HFFc6 (cell line): ENCODE measurements at places on chromosomes 12 and 14. TPM values are rescaled to one million over a fixed set of nuclear protein-coding genes. Genes with fewer than 3 reads are reported as not detected.

RNASE7 gene
- not detected in 3 replicates for total RNA-seq

DNA sequence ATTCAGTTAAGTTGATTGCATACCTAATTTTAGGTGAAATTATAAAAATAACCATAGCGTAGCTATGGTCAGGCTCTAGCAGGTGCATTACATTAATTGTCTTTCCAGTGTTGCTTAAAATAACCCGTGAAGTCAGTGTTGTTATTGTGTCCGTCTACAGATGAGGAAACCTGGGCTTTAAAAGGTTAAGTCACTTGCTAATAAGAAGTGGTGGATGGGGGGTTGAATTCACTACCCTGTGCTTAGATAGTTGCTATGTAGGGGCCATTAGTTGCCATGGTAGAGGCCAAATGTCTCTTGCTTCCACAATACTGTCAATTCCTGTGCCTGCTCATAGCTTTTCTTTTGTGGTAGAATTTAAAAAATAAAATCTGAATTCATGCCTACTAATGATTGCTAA is 174.8 kb downstream of the PELI2 start:
- no peak for DNase-seq

DNA sequence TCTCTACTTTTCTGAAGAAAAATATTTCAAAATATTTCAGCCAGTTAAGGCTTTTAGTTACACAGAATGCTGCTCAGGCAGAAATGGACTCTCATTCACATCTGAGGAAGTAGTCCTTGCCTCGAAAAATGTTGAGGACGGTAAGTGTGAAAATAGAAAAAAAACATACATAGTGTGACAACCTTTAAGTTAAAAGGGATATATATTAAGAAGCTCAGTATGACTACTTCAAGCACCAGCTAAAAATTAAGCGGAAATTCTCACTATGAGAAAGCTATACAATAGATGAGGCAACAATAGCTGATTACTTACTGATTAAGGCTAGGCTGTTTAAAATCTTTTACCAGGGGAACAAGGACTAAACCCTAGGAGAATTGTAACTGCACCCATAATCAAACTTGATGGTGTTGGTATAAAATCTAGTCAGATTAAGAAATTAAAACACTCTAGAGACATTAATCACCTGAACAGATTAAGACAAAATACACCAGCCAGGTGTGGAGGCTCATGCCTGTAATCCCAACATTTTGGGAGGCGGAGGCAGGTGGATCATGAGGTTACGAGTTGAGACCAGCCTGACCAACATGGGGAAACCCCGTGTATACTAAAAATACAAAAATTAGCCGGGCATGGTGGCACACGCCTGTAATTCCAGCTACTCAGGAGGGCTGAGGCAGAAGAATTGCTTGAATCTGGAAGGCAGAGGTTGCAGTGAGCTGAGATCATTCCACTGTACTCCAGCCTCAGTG is 53.9 kb downstream of the HNRNPC start:
- DNase-seq = no peak

GRCh38 chr12:47818467-47819137 is 1.1 kb downstream of the HDAC7 start:
- DNase-seq = peak; percentile 46

MYL6 gene
- total RNA-seq = 2,576 to 3,039 TPM (median 2,668 TPM) in 3 replicates

AGAP2 gene
- total RNA-seq = 0.08 to 0.18 TPM (median 0.18 TPM) in 3 replicates

BICDL1 gene
- 0.05 TPM in 1 of 3 replicates, not detected in the others for total RNA-seq

GRCh38 chr12:121717041-121717699 is 4.6 kb downstream of the TMEM120B start:
- peak; percentile 95 for DNase-seq

DNA sequence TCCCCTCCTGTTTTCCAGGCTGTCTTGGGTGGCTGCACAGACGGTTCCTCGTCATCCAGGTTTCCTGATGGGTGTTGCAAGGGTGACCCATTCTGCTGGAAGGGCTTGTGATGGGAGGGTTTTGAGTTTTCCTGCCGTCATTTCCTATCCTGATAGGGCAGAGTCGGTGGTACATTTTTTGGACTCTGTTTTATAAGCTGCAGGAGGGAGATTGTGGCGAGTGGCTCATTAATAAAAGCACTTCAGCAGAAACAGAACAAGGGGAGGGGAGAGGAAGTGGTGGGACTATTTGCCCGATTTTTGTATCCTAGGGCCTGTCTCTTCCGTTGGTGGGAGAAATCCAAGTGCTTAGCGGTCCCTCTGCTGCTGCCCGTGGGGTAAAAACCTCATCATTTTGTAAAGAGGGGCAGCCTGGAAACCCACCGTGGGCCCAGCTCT is 40.0 kb downstream of the TSPAN9 start:
- peak; percentile 66 for DNase-seq

PTPRO gene
- 0.07 to 0.44 TPM in 2 of 3 replicates, not detected in the other for total RNA-seq

PTCSC3 gene
- not detected in 3 replicates for total RNA-seq

GRCh38 chr14:63091394-63091996 is 46.2 kb upstream of the KCNH5 start:
- DNase-seq = no peak
